ENCODE measurements at places on chromosomes 7 and 10.

DNA sequence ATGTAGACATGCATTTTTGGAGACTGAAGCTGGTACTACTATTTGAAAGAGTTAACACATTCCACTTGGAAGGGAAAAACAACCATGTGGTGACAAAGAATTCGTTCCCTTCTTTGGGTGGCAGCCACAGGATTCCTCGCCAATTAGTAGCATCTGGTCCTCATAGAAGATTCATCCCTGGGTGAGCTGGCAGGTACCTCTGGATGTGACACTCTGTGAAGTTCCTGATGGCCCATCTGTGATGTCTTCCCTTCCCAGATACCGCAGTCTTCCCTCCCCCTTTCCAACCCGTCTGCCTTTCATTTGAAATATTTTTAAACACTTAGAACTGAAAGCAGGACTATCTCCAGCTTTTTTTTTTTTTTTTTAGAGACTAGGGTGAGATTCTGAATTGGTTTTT lies 569.5 kb downstream of the TYW1 start:
- DNase-seq, result no peak

DNA sequence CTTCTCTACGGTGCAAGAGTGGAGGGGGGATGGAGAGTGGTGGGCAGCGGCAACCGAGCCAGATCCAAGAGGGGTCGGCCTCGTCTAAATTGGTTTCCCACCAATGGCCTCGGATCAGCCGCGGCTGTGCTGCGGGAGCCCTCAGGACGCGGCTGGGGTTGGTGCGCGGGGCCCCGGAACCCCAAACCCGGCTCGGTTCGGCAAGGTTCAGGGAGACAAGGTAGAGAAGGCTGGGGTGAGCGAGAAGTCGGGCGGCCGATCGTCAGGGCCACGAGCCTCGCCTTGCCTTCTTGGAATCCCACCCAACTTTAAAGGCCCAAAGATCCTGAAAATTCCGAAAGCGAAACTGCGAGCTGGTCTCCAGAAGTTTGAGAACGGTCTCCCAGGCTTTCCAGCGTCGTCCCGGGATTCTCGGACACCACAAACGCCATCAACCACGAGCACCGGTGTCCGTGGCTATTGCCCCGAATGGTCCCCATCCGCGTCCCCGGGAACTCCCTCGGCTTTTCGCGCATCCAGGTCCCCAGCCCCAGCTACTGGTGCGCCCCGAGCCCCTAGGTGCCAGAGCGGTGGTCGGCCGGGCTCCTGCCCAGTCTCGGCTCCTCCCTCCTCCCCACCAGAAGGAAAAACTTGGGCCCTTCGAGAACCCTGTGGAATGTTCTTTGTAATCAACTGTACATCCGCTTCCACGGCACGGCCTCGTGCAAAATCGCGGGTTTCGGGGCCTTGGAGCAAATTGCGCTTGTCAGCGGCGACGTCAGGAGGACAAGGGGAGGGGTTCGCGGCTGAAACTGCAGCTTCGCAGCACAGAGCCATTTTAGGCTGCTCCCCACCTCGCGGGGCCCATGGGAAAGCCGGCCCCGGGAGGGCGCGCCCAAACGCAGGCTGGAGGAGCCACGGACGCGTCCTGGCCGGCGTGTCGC lies 3.2 kb downstream of the SFMBT2 start:
- DNase-seq, result no peak

DNA sequence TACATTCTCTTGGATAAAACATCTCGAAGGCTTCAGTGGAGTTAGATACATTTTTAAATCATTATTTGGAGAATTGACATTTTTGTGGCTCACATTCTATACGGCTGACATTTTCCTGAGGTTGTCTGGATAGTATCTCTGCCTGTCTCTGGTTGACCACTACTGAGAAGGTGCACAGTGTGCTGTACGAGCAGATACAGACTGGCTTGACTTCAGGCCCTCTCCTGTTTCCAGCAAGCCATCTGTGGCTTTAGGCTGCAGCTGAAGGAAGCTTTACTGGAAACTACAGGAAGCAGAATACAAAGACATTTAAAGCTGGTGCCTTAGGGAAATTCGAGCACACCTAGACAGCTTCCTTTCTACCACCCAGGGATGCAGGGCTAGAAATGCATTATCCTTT lies 39.3 kb upstream of the RSU1 start:
- no peak for DNase-seq

DNA sequence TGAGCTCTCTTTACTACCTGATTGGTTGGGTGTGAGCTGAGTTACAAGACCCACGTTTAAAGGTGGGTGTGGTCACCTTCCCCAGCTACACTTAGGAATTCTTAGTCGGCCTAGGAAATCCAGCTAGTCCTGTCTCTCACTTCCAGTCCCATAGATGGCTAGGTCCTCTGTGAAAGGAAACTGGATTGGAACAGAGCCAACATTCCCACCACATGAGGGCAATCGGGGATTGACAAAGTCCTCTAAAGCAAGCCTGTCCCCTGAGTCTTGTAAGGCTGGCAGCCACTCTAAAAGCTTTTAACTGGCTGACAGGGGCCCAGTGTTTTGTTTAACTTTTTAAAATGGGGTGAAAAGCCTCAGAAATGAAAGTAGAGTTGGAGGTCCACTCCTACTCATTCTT lies 15.1 kb upstream of the CROT start:
- no peak for DNase-seq

DNA sequence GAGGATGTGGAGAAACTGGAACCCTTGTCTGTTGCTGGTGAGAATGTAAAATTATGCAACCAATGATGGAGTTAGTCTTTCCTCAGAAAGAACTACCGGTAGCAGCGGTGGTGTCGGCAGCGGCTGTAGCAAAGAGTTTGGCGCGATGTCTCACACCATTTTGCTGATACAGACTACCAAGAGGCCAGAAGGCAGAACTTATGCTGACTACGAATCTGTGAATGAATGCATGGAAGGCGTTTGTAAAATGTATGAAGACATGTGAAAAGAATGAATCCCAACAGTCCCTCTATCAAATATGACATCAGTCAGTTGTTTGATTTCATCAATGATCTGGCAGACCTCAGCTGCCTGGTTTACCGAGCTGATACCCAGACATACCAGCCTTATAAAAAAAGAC lies 10.6 kb downstream of the CLEC2L start:
- DNase-seq, result no peak

DNA sequence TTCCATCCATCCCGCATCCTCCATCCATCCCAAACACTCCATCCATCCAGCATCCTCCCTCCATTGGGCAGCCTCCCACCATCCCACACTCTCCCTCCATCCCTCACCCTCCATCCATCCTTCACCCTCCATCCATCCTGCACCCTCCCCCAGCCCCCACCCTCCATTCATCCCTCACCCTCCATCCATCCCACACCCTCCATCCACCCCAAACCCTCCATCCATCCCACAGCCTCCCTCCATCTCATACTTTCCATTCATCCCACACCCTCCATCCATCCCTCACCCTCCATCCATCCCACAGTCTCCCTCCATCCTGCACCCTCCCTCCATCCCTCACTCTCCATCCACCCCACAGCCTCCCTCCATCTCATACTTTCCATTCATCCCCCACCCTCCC lies 60.4 kb downstream of the FOXI2 start:
- DNase-seq, result no peak

DNA sequence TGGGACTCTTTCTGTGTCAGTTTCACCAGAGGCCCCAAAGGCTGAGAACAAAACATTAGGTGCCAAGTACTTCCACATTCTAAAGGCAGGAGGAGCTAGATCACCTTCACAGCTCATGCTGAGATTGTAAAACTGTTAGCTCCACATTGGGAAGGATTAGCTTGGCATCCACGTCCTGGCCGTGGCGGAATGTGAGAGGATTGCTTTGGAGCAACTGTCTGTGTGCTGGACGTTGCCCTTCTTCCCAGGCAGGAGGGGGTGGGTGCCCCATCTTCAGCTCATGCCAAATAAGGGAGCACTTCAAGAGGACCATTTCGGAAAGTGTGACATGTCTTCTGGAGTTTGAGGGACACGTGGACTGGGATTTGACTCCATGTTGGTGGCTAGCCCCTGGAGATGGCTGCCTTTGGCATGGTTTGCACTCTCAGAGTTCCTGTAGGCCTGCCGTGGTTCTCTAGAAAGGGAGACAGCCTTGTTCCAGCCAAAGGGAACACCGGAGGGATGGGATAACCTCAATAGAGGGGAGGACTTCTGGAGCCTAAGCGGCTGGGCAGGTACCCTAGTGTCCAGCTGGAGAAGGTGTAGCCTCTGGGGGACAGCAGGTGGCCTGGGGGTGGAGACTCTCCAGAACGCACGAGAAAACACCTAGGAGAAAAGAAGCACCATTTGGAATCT lies 19.9 kb upstream of the FMC1 start:
- no peak for DNase-seq

DNA sequence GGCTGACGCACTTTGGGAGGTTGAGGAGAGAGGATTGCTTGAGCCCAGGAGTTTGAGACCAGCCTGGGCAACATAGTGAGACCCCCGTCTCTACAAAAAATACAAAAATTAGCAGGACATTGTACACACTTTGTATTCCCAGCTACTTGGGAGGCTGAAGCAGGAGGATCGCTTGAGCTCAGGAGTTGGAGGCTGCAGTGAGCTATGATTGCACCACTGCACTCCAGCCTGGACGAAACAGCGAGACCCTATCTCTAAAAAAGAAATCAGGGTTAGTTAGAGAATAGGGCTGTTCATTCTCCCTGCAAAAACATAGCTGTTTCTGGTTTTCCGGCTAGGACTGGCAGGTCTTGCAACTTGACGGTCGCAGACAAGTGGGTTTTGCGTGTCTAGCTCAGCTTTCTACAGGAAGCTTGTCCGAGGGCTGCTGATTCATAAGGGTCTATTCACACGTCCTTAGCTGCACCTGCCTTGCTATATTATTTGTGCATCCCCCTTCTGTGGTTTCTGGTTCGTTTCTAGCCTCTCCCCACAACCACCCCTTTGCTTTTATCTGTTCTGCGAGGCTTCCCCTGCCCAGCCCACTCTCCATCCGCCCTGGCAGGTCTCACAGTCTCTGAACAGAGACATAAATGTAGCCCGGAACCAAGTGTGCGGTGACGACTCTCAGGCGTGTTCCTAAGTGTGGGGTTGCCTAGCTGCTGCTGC lies 10.7 kb downstream of the AMZ1 start:
- DNase-seq, result no peak

DNA sequence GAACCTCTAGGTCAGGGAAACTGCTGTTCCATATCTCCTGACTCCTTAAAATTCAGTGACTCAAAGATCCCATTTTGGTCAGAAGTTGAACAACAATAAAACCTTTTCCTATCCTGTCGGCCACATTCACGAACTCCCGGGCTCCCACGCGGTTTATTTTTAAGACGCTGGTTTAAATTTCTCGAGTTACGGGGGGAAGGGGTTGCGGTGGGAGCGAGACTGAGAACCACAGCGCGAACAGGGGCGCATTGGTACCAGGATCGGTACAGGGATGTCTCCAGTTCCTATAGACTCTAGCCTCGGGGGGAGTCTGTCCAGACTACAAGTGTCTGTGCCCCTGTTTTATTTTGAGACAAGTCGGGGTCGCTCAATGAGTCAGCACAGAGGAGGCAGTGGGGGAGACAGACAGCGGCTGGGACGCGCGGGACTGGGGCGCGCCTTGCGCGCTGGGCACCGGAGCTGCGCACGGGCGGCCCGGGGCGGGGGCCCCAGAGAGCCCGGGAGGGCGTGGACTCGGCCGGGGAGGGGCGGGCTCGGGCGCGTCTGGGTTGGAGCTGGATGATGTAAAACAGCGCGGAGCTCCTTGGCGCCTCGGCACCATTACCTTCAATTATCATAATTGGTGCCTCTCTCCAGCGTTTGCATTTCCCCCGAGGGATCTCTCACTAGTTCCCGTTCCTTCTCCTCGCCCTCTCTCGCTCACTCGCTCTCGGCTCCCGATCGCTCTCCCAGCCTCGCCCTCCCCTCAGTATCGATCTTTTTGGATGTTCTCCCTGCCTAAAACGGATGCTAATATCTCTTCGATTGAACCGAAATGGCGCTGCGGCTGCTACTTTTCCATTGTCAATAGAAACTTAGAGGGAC lies 8.7 kb upstream of the BAMBI start:
- no peak for DNase-seq

DNA sequence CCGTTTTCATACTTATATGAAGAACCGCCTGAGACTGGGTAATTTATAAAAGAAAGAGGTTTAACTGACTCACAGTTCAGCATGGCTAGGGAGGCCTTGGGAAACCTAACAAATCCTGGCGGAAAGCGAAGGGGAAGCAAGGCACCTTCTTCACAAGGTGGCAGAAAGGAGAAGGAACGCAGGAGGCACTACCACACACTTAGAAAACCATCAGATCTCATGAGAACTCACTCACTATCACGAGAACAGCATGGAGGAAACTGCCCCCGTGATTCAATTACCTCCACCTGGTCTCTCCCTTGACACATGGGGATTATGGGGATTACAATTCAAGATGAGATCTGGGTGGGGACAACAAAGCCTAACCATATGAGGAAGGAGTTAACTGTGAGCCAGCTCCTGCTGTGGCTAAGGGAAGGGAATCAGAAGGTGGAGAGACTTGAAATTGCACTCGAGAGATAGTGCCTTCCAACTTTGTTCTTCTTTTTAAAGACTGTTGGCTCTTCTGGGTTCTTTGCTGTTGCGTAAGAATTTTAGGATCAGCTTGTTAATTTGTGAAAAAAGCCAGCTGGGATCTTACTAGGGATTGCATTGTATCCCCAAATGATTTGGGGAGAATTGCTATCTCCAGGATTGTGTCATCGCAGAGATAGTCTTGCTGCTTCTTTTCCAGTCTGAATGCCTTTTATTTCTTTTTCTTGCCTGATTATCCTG lies 21.0 kb downstream of the OPTN start:
- no peak for DNase-seq

- no peak for DNase-seq
Observed at GRCh38 chr7:28487487-28487886, 75.2 kb downstream of the CREB5 start.

- no peak for DNase-seq
Observed at GRCh38 chr7:83534488-83534887, 114.5 kb downstream of the SEMA3E start.

- no peak for DNase-seq
Observed at GRCh38 chr10:88158526-88159122, 295.2 kb downstream of the PTEN start.

- DNase-seq, result no peak
Observed at GRCh38 chr7:136953386-136953785, 84.9 kb downstream of the CHRM2 start.

All from caudate nucleus (tissue), 63 donors.